Activated CD8-positive, alpha-beta memory T cell treated with anti-CD3 and anti-CD28 coated beads, Interleukin-2, amount 10 ng/mL, durations not matched to agents 7 days and 5 days (primary cell): ENCODE measurements at places on chromosomes 5 and 9. TPM values are rescaled to one million over a fixed set of nuclear protein-coding genes. Genes with fewer than 3 reads are reported as not detected.

DNA sequence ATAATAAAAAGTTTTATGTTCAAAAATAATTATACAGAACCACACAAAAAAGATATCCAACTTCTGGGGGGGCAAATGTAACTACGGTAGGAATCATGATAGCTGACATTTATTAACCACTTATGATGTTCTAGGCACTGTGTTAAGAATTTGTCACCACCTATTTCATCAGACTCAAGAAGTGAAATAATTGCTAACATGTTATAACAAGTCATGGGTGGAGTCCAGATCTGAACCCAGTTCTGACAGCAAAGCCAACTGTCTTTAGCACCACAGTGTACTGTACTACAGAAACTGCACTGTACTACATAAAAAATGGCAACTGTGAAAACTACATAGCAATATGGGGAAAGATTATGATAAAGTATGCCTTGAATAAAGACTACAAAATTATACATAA, 3.0 kb upstream of the SAP30L start:
- no peak for DNase-seq

DNA sequence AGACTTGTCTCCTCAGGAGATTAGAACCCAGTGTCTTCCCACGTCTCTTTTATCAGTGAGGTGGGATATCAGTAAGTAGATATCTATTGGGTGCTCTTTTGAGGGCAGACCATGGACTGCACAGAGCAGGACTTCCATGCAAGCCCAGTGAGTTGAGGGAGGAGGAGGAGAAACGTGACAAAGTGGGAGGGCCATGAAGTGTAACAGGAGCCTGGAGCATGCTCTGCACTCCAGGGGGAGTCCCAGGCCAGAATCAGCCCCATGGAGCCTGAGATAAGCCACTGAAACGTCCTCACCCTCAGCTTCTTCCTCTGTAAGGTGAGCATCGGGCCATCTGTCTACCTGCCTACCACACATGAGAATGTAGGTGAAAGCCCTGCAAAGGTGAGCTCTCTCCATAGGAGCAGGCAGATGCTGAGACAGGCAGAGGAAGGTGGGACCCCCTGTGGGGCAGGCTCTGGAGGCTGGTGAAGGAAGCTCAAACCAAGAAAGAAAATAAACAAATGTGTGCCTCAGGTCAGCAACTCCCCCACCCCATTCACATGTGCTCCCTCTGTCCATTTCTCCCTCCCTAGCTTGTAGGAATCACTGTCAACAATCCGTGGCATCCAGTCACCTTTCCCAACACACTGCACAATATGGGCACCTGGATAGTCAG, 87.4 kb downstream of the NRG2 start:
- DNase-seq = no peak

- no peak for DNase-seq
Observed at GRCh38 chr5:139893873-139894272, 98.3 kb downstream of the PSD2 start.

PCDHB8 gene
- not detected for total RNA-seq

MLANA gene
- not detected for total RNA-seq
